ENCODE measurements at places on chromosomes 4 and X.

DNA sequence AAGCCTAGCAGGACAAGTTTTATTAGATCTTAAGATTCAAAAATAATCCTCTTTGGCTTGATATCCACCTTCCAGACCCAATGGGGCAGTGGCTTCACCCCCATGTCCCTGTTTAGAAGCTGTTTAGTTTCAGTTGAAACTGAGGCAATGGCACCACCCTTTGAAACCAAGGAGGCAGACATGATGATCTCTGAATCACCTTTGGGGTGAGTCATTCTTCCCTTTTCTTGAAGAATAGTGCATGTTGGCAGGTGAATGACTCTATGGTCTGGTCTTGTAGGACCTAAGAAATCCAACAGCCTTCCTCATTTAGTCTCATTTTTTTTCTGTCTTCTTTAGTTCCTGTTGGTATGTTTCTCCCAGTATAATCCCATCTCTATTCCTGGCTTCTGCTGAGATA, 29.5 kb upstream of the BMP15 start:
- no peak for DNase-seq

DNA sequence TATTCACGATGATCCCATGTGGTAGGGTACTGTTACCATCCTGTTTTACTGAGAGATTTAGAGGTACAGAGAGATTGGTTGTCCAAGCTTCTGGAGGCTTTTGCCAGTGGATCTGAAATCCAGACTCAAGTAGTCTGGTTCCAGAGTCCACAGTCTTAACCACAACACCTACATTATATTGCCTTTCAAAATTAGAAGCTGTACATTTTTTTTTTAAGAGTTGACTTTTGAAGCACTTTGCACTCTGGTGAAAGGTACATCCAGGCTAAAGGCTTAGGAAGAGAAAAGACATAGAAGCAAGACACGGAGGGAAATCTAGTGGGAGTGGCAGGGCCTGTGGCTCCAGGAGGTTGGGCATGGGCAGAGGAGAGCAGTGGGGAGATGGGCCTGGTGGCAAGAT, 122.1 kb downstream of the AFF1 start:
- DNase-seq: no peak

- DNase-seq: no peak
Observed at GRCh38 chrX:21905313-21905712, 35.2 kb upstream of the SMS start.

DNA sequence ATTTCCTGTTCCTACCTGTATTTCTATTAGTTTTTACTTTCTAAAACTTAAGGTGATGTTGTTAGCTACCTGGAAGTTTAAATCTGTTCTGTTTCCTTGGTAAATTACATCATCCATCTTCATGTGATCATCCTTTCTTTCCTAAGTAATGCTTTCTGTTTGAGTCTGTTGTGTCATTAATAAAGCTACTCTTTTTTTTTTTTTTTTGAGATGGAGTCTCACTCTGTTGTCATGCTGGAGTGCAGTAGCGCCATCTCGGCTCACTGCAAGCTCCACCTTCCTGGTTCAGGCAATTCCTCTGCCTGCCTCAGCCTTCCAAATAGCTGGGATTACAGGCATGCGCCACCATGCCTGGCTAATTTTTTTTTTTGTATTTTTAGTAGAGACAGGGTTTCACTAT, 73.3 kb downstream of the FIP1L1 start:
- no peak for DNase-seq

DNA sequence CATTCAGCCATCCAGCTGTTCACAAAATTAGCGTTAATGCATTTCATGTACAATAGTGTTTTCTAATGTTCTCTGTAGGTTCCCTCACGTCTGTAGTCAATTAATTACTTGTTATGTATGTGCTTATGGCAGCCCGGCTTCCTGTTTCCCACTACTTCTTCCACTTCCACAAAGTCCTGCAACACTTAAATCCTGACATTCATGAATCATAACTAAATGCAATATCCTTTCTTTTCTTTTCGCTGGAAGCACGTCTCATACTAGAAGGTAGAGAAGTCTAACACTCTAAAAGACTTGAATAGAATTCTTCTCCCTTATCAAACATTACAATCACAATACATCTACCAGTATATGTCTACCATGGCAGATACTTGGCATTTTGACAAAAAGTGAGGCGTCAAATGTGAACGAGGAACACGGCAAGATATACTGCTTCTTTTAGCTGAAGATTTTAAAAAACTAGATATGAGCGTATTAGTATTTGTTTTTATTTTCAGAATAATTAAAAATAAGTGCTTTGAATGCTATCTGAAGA, 239.0 kb upstream of the DIAPH2 start:
- no peak for DNase-seq

- no peak for DNase-seq
Observed at GRCh38 chrX:11287505-11287904, 5.7 kb upstream of the AMELX start.

GRCh38 chrX:100296183-100296753, 113.8 kb downstream of the PCDH19 start:
- DNase-seq: no peak

GRCh38 chr4:79431839-79432238, 23.8 kb upstream of the GK2 start:
- DNase-seq: no peak

- no peak for DNase-seq
Observed at GRCh38 chr4:140735317-140735716, 20.9 kb downstream of the TBC1D9 start.

DNA sequence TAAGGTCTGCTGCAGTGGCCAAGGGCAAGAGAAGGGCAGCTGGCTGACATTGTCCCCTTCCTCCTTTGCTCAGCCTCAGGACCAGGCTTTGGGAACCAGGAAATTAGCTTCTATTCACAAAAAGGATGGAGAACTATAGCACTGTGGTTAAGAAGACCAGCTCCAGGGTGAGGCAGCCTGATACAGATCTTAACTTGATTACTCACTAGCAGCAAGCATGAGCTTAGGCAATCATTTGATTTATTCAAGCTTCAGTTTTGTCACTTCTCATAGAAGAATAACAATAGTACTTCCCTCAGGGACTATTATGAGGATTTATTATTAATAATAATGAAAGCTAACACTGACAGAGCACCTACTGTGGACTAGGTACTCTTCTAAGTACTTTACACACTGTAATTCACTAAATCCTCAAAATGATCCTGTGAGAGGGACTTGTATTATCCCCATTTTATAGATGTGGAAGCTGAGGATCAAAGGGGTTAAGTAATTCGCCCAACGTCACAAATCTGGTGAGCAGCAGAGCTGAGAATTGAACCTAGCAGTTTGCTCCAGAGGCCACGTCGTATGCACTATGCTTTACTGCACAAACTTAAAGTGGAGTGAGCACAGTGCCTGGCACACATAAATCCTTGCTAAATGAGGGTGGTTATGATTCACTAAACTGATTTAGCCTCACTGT, 130.4 kb upstream of the PAK3 start:
- no peak for DNase-seq

DNA sequence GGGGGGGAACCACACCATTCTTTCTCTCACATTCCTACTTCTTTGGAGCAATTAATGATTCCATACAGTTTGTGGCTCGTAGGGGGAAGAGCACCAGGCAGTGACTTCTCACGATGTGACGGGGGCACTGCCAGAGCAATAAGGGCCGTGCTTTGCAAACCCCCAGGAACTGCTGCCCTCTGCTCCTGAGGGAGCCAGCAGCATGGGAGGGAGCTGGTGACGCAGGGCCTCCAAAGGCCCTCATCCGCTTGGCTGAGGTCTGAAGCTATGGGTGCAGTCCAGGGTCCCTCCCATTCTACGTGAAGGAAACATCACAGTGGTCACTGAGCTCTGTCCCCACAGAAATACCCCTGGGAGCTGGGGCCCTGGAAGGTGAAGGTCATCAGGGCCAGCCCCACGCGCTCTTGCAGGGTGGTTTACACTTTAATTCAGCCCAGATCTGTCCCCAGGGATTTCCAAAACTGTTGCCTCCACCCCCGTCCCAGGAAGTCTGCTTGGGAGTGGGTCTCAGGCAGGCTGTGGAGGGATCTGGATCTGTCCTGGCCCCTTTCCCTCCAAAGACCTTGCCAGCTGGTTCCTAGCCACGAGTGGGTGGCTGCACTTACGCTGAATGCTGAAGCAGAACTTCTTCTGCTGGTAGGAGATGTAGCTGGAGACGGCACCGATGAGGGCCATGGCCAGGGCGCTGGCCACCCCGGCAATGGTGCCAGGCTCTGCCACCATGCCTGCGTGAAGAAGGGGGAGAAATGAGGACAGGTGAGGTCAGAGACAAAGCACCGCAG, 82.6 kb downstream of the MTMR1 start:
- DNase-seq: no peak

DNA sequence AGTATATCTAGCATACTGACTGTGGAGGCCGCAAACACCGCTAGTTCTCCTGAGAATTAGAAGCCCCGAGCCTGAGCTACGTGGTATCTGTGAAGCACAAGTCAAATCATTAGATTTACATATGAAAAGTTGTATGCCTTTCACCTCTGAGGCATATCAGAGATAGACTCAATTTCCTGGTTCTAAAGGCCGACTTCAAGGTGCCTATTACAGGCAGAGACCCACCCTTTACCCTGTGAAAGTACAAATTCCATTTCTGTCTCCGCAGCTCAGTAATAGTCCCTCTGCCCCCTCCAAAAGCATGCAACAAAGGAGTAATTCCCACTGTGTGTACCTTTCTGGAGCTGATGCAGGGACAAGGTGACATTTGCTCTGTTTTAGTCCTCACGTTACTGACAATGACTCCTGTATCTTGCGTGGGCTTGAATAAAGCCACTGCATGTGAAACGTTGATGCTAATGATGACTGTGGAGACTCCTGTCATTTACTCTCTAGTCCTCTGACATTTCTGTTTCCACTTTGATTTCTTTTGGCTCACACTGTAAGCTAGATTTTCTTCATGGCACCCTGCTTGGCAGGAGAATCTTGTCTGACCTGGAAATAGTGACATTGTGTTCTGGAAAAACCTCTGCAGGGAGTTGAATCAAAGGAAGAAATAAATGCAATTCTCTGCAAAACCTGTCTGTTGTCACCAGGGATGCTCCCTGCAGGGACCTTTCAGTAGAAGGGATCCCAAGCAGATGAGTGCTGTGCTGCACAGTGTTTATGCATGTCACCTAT, 273.2 kb upstream of the EMCN start:
- DNase-seq: no peak

DNA sequence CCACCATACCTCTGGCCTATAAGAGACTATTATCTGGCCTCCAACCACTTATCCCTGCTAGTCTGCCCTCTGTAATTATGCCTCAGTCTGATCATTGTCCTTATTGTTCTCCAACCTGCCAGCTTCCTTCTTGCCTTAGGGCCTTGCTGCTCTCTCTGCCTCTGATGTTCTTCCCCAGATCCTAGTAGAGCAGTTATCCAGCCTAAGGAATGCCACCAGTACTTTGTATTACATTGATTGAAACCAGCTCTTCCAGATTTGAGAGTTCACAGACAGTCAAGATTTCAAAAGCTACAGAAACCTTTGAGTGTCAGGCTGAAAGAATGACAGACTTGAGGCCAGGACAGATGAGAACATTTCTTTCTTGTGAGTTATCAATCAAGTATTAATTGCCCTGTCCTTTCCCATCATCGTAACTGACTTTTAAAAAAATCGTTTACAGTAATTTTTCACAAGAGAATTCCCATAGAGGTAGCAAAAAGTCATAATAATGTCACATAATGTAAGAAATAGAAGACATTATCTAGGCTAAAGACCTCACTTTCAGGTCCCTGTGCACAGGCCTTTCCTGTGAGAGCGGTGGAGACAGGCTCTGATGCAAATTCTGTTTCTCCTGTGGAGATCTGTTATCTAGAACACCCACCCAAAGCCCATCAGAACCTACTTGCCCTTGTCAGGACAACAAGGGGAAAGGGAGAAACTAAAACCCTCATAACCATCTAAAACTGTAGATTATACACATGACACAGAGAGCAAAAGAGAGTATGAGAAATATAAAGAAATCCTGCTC, 64.1 kb upstream of the GUCY1A1 start:
- DNase-seq: no peak

GRCh38 chr4:124955476-124955875, 242.9 kb upstream of the ANKRD50 start:
- no peak for DNase-seq

- no peak for DNase-seq
Observed at GRCh38 chrX:18348047-18348446, 6.4 kb downstream of the SCML2 start.

DNA sequence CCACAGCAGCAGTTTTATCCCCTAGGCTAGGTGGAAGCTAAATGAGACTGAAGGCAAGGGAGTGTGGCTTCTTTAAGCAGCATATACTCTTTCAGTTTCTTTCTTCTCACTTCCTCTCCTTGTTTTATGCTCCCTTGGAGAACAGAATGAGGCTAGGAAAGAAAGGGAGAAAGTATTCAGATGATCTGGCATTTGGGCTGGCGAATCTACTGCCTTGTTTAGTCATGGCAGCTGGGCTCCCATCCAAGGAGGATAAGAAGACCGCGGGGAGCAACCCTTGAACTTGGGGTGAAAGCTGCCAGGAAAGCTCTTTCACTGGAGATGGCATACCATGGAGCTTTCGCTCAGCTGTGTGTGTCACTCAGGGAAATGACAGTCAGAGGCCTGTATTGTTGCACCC, 72.1 kb downstream of the ARHGEF38 start:
- no peak for DNase-seq

- no peak for DNase-seq
Observed at GRCh38 chr4:147492306-147492705, 11.4 kb downstream of the EDNRA start.

DNA sequence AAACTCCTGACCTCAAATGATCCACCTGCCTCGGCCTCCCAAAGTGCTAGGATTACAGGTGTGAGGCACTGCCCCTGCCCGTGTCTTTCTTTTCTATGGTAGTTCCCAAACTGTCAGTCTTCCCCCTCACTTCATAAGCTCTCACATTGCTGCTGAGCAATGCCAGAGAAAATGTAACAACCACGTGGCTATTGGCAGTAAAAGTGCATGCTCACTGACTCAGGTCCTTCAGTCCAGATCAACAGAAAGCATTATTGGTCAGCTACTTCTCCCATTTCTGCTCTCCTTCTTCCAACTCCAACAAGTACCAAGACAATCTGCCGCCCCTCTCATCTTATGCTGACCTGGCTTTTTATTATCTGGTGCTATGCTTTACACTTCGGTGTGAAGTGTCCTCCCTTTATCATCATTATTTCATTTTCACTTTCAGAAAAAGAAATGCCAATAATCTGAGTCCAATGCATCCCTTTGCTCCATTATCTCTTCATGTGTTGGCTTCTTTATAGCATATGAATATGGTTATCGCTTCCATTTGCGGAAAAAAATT, 133.8 kb upstream of the UGT8 start:
- no peak for DNase-seq
